ENCODE measurements at places on chromosomes 2 and 18.
A peak's percentile ranks its signal among the peaks of the same experiment; 100 is the strongest.

DNA sequence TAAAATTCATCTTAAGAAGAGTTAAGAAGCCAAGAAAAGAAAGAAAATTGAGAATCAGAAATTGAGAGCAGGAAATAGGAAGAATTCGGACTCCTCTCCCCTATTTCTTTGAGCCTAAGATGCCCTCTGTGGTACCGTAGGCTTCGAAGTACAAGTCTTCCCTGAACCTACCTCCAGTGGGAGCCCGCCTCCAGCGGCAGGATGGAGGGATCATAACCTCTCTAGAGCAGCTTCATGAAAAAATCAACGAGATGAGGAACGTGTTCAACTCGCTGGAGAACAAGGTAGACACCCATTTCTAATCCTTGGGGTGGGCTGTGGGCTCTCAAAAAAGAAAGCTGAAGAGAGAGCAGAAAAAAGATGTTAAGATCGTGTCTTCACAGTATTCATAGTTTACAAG lies 36.3 kb downstream of the ARHGEF33 start:
- DNase-seq, result no peak

- DNase-seq, result no peak
Observed at GRCh38 chr18:53169346-53169745, 829.3 kb downstream of the DCC start.

DNA sequence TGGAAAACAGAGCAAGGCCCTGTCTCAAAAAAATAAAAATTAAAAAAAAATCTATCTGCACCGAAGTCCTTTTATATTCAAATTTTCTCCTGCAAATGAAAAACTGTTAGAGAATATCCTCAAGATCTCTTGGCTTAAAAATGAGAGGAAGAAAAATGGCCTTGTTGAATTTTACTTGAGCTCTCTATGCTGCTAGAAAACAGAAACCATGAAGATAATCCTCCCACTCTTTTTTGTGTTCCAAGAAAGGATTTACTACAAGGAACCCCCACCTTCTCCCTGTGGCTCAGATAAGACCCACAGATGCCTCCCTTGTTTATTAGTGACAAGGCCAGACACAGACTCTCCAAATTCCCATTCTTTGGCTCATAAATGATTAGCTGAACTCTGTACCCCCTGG lies 71.0 kb downstream of the SGPP2 start:
- no peak for DNase-seq

GRCh38 chr2:37644191-37644590 lies 27.3 kb downstream of the CDC42EP3 start:
- no peak for DNase-seq

DNA sequence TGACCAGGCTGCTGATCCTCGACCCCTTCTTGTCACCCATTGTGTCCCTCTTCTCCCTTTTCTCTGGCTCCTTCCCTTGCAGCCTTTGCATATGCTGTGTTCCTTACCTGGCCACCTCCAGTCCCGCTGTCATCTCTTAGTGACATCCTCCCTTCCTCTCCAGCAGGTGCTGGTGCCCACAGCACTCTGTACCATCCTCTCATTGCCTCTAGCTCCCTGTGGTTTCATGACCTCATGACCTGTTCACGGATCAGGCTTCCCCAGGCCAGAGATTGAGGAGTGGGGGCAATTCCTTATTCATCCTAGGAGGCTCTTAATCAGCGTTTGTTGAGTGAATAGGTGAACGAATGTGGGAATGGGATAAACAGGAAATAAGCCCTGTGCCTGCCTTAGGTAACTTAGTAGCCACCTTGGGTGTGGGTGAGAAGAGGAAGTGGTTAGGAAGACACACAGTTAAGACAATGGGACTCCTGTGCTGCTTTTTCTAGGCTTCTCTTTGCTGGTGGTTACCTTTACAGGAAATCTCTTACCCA lies 35.5 kb downstream of the ITGA6 start:
- DNase-seq, result no peak

- no peak for DNase-seq
Observed at GRCh38 chr2:206728277-206729199, 10.3 kb upstream of the DYTN start.

- DNase-seq, result no peak
Observed at GRCh38 chr2:74685408-74685807, 31.4 kb downstream of the SEMA4F start.

- no peak for DNase-seq
Observed at GRCh38 chr18:42536442-42536841, 579.0 kb downstream of the RIT2 start.

GRCh38 chr2:176409671-176410070 lies 140.4 kb downstream of the MTX2 start:
- no peak for DNase-seq

DNA sequence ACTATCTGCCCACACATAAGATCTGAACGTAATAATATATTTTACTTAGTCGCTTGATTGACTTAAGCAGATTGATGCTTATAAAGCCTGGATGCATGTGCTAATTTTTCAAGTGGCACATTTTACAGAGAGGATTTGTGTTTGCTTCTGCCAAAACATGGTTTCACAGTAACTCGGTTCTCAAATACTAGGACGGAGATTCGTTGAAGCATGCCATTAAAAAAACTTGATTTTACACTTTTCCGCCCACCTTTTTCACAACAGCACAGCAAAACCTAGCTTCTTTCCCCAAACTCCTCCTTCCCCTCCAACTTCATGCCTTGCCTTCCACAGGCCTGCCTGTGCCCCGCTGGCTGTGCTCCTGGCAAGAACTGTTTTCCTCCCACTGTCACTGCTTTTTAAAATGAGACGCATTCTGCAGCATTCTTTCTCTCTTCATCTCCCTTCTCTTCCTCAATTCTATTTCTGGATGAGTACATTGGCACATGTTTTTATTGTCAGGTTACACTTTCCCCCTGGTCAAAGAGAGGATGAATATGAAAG lies 55.1 kb upstream of the LMAN1 start:
- no peak for DNase-seq

DNA sequence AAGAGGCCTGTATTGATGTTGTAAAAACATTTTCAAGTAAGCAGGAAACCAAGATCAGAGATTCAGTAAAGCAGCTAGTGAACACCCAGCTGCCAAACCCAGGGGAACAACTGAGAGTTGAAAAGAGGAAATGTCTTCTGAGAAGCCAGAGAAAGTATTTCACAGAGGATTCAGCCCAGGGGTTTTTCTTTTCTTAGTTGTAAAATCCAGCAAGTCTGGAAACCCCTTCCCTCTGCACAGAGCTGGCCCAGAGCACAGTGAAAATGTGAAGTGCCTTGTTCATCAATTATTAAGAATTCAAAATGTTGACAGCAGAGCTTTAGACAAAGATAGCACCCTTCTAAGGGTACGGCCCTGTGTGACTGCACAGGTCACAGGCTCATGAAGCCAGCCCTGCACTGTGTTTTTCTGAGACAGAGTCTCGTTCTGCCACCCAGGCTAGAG lies 28.4 kb downstream of the AFF3 start:
- no peak for DNase-seq

DNA sequence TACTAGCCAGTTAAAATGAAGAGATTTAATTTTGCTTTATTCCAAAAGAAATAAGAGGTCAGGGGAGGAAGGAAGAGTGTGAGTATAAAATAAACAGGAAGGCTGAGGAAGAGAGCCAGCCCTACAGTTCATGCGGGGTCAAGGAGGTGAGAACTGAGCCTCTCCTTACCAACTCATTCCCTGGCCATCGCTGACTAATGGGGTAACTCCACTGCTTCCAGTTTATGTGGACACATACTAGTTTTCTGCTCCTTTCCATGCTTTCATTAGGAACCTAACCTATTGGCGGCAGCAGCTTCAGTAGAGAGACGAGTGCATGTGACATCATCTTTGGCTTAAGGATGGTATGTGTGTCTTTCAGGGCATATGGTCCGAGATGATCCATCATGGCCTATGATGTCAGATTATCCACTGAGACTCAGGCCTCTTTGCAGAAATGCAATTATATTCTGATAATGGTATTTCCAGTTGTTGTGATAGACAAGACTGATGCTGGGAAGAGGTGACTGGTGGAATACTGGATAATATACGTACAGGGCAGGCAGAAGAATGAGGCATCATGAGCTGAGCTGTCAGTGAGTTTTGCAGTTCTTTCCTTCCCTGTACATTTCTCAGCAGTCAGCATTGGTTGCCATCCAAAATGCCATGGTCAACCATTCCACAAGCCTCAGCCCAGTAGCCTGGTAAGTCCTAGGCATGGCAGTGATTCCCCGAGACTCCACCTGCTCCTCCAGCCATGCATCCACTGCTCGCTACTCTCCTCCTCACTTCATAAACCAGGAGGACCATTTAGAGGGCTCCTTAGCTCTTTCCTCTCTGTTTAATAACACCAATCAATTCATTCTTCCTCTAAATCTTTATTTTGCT lies 184.6 kb upstream of the OSR1 start:
- no peak for DNase-seq

DNA sequence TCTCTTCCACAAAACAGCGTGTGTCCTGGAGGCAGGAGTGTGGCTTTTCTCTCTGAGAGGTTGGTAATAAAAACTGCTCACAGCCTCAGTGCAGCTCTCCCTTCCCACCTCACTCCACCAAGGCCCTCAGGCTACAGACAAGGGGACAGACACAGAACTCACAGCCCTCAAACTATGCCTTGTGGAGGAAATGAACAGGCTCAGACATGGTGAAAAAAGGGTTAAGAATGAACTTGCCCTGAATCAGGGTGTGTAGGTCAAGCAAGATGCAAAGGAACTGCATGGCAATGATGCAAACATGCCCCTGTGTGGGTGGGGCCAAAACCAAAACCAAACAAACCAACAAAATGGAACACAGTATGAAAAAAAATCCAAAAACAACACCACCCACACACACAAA lies 125.8 kb downstream of the GALNT14 start:
- DNase-seq, result no peak

DNA sequence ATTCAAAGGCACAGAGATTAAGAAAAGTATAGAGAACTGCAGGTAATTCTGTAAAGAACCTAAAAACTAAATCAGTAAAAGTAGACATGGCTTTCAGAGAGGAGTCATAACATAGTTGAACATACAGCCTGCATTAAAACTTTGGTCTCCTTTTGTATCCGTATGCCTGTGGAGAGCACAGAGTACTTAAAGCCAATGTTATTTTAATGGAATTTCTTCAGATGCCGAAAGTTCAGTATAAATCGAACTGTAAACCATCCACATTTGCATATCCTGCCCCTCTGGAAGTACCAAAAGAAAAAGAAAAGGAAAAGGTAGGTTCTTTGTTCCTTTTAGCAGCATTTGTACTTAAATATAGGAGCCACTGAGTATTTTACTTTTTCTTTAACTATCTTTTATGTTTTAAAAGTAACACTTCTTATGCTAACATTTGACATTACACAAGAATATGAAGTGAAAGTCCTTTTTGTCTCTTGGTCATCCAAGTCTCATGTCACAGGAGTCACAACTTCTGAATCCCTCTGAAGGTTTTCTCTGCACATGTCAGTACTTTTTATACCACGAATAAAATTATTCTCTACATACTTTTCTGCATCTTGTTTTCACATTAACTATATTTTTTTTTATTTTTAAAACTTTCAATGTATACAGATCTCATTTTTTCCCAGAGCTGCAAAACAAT lies 34.9 kb upstream of the ARMC9 start:
- no peak for DNase-seq

DNA sequence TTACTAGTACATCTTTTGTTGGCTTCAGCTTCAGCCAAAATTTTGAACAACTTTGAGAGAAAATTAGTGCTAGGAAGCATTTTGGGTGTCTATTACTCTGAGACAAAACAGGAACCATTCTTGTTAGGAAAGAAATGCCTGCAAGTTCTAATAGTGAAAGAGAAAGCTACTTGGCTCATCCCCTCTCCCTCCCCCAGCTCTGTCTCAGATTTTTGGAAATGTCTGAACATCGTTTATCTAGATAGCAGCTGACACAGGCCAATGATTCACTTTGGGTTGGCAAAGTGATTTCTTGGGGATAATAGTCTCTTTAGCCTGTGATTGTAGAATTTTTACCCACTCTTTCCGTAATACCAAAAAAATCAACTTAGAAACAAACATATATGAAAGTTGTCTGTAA lies 42.3 kb upstream of the PTPRM start:
- DNase-seq, result no peak

GRCh38 chr18:65269375-65269774 lies 481.4 kb upstream of the CDH7 start:
- no peak for DNase-seq

GRCh38 chr2:140383781-140384180 lies 1603.6 kb upstream of the NXPH2 start:
- DNase-seq, result no peak

DNA sequence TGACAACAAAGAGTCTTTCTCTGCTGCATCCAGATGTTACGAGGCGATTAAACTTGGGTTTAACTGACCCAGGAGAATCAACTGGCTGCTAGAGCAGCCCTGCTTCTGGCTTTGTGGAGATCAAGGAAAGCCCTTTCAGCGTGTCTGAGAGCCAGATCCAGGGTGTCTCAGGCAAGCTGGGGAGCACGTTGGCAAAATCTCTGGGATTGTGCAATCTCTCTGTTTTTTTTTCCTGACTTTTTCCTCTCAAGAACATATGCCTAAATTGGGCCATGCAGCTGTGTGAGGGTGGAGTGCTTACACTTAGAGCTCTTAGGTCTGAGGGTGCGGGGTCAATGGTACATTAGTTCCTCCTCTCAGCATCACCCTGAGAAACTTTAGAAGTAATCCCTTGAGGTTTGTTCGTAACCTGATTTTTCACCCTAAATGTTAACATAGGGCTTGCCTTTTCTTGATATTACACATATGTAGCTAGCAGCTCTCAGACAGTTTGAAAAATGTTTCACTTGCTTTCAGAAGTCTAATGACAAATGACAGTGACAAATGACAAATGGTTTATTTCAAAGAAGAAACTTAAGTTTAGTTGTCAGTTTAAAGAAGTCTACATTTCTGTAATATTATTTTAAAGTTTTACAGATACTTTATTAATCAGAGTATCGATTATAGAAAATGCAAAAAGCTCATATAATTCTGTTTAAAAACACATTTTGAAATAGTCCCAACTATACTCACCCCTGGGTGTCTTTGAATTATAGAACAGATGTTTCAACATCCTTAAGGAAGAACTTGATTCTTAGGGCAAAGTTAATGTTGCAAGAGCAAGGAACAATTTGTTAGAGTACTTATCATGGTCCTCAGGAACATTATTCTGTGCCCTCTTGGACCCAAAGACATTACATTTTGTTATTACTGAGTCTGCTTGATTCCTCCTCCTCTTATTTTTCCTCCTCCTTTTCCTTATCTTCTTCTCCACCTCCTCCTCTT lies 38.4 kb upstream of the ZSWIM2 start:
- no peak for DNase-seq

DNA sequence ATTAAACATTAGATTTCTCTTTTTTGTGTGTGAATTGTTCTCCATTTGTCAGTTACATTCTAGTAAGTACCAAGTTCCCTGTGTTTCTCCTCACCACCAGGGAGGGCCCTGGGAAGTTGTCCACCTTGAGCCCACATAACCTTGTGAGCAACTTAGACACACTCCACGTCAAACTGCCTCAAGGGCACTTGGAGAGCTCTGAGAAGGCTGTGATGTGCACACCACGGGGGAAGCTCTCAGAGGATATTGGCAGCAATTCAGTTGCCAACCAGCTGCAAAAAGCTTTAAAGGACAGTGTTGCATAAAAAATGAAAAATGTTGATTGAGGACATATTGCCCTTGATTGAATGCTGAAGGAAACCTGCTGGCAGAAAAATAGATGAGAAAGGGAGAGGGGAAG lies 743.6 kb downstream of the RNF144A start:
- DNase-seq, result no peak

- peak; percentile 92 for DNase-seq
Observed at GRCh38 chr2:61764035-61764800, 89.6 kb downstream of the FAM161A start.

All from activated CD4-positive, CD25-positive, alpha-beta regulatory T cell treated with anti-CD3 and anti-CD28 coated beads, Interleukin-2, amount 50 U/mL, for 16 hours (primary cell).